Esophagus muscularis mucosa (tissue), 4 donors: ENCODE measurements at places on chromosomes 16 and 17. TPM values are rescaled to one million over a fixed set of nuclear protein-coding genes. Genes with fewer than 3 reads are reported as not detected.

GRCh38 chr17:27268394-27269085 is 25.4 kb upstream of the WSB1 start:
- DNase-seq: no peak

Gene RHBDL1
- 0.17 TPM for total RNA-seq

Gene SLC5A2
- total RNA-seq: 0.13 TPM

Gene CACNA1H
- 225 TPM for total RNA-seq

DNA sequence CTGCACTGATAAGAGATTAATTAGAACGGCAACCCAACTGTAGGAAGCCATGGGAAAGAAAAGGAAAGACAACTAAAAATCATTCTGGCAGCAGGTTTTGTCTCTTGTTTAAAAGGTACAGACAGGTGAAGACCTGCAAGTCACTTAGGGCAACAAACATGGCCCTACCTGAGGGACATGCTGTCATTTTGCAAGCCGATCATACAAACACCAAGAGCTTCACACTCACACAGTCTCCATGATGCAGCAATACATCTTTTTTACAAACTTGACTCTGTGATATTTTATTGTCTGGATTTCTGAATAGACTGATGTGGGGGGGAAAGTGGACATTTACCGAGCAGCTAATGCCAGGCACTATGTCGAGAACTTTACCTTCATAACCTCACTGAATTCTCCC is 101.8 kb downstream of the PARN start:
- no peak for DNase-seq

Gene UNC45B
- under 0.01 TPM for total RNA-seq

Gene GSG1L
- total RNA-seq: not detected

Gene TEX19
- not detected for total RNA-seq

DNA sequence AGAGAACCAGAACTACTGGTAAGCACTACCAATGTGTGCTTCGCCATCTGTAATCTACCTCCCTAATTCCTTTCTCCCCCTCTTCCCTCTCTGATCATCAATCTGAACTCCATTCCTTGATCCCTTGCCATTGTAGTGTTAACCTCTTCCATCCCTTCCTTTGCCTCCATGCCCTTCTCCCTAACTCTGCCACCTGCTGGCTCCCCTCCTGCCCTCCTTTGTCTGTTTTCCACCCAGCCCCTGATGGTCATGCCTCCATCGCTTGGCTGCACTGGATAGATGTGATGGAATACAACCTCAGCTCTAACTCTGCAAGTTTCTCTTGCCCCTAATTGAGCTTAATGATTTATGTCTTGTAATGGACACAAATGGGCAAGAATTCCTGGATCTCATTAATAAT is 108.2 kb upstream of the ASIC2 start:
- no peak for DNase-seq

- no peak for DNase-seq
Measured at GRCh38 chr16:77271532-77272426, 72.6 kb downstream of the SYCE1L start.

Gene PDILT
- total RNA-seq: not detected

GRCh38 chr17:78114831-78115723 is 13.5 kb downstream of the TMC6 start:
- no peak for DNase-seq

DNA sequence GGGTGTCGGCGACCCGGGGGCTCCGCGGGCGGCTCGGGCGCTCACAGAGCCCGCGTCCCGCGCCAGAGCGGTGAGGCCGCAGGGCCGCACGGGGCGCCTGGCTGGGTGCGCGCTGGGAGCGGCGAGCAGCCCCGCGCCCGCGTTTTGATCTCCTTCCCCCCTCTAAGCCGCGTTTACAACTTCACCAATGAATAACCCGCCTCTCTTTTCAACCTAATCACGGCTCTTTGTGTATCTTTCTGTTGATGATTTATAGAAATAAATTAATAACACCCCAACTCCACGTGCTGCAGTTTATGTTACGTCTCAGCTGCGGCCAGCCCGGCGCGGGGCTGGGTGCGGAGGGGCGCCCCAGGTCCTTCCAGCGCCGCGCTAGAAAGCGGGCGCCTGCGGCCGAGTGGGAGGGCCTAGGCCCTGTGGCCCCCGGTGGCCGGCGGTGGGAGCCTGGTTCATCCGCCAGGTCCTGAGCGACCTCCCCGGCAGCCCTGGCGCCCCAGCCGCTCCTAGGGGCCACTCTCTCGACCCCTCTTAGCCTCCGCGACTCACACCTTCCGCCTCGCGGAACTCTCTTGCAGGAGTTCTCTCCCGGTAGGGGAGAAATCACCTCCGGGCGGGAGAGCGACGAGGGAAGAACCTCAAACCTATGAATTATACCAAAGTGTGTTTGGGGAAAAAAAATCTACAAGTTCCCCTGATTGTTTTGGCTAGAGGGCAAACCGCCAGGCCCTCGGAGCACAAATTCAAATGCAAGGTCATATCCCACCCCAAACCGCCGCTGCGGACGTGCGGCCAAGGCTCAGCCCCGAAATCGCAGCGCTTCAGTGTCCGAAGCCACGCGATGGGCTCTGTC is 1.9 kb downstream of the HNF1B start:
- DNase-seq: no peak

- peak; percentile 72 for DNase-seq
Measured at GRCh38 chr16:21277927-21278706, at the start of gene CRYM. Gene CRYM (minus strand): TSS chr16:21278290. CDS start chr16:21278251, 39 bp downstream.

DNA sequence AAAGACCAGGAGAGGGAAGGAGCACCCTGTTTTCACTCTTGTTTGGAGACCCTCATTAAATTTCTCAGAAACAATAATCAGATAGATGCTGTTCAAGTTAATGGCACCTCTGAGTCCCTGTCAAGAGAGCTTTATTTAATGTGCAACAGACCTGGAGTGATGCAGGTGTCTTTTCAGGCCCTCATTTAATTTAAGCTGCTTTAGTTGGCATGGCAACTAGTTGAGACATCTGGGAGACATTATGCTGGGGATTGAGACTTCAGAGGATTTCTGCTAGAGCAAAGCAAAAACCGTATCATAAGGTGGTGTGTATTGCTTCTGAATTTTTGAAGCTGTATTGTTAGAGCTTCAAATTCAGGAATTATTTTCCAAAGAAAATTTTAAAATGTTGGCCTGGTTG is 108.5 kb downstream of the NLK start:
- DNase-seq: no peak

Gene NOTUM
- not detected for total RNA-seq

DNA sequence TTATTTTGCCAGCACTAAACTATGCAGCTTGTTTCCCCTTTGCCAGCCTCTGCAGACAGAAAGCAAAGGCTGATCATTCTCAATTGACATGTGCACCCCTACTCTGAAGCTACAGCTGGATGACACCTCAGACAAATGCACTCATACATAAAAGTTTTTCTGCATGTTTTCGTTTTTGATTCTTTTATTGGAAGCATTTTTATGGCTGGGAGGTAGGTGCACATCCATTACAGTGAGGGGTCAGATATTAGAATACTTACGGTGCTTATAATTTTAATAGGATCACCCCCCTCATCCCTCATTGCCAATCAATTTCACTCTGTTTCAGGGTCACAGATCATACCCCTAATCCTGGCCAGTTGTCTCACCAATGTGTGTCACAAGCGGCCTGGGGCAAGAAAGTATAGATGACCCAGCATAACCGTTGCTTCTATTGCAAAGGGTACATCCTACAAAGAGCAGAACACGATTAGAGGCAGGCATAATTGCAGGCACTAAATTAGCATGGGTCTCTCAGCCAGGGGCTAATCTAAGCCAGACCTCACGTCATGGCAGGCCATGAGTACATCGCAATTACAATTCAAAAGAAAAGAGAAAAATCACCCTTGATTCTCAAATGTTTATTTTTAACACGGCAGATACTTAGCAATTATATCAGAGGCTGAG is 89.5 kb upstream of the SOX9 start:
- no peak for DNase-seq

DNA sequence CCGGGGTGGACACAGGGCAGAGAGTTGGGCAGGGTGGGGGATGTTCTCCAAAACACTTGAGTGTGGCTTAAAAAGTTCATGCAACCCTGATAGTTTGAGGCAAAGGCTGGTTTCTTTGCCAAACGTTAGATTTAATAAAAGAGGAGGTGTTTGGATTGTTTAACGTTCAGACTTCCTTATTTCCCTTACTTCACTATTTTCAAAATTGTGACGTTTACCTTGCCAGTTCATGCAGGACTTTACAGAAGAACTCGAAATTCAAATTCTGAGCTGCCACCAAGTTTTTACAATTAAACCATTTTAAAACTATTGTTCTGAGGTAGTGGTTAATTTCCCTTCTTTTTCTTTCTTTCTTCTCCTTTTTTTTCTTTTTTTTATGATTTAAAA is 5.5 kb downstream of the SEC14L1 start:
- DNase-seq: no peak

DNA sequence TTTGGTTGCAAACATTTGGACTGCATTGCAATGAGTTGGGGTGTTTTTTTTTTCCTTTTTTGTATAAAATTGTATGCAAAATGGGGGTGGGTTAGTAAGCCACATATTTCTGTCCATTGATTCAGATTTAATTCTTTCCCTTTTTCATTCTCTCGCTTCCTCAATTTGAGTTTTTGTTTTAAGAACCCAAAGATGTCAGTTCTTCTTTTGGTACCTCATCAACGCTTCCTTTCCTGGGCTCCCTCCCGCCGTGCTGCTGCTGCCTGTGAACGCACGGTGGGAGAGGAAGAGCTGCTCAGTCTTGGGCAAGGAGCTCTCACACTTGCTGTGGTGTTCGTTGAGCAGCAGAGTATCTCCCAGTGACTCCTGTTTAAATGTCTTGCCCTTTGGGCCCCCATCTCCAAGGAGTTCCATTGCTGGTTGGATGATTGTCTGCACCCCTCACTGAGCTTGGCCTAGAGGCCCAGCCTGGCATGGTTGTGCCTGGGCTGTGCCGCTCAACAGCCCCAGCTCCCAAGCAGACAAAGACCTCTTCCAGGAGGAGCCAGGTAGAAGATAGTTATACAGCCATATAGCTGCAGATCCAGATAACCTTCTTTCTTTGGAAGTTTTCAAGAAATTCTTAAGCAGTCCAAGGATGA is 13.6 kb downstream of the UBFD1 start:
- DNase-seq: no peak

- DNase-seq: no peak
Measured at GRCh38 chr16:29665294-29666077, 2.4 kb downstream of the SPN start.

DNA sequence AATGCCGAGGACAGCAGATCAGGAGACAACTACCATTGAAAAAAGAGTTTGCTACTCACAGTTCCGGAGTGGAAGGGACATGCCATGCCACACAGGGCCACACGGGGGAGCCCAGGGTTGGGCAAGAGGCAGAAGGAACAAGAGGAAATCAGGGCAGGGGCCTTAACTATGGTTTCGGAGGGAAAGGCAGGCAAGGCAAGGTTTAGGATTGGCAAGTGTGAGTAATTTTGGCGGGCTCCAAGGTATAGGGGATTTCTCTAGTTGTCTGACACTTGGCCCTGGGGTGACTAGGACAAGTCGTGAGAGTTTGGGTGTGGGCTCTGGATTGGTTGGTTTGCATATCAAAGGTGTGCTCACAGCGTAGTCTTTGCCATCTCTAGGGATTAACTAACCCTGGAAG is 27.0 kb upstream of the NTN1 start:
- DNase-seq: no peak

- DNase-seq: peak; percentile 96
Measured at GRCh38 chr17:3893003-3893719, at the start of gene CAMKK1. Gene CAMKK1 (minus strand): TSS chr17:3893053. CDS start chr17:3885687, 7,366 bp downstream.

DNA sequence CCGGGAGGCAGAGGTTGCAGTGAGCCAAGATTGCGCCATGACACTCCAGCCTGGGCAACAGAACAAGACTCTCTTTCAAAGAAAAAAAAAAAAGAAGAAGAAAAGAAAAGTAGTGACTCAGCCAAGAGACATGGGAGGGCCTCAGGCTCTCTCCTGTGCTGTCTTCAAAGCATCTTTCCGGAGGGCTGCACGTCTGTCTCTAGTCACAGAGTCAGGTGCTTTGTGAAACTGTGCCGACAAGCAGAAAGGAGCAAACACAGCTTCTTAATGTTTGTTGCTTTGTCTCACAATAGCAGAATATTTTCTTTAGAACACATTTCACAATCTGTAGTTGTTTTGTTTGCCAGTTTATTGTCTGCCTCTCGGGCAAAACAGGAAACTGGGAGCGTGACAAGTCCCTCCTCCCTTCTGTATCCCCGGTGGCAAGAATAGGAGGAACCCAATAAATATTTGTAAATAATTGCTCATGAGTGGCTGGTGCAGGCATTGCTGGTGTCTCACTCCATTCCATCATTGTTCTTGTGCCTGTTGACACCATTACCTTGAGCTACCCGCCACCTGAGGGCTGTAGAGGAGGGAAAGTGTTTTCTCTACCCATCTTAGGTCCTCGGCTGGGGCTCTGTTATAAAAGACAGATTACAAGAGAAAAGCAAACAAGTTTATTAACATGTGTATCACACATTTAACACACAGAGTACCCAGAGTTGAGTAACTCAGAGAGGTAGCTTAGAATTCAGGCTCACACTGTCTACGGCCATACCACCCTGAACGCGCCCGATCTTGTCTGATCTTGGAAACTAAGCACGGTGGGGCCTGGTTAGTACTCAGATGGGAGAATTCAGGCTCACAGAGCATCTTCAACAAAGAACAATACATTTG is 5.5 kb downstream of the GAST start:
- no peak for DNase-seq

DNA sequence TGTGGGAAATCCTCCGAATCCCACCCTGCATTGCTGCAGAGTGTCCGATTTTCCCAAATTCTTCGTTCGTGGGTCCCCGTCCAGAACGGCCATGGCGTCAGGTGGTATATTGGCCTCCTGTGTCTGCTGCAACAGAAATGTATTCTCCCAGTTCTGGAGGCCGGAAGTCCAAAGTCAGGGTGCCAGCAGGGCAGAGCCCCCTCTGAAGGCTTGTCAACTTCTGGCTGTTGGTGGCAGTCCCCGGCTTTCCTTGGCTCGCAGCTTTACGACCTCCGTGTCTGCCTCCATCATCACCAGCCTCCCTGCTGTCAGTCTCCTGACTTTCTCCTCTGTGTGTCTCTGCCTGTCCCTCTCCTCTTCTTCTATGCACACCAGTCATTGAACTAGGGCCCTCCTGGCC is 142.1 kb upstream of the FOXF1 start:
- no peak for DNase-seq

DNA sequence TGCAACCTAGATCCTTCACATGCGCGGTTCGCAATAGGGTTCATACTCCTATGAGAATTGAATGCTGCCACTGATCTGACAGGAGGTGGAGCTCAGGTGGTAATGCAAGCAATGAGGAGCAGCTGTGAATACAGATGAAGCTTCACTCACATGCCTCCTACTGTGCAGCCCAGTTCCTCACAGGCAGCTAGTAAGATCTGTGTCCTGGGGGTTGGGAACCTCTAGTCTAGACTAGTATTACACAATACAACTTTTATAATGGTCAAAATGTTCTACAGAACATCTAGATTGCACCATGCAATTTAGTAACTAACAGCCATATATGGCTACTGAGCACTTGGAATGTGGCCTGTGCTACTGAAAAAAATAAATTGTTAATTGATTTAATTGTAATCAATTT is 26.7 kb downstream of the ABCA5 start:
- no peak for DNase-seq

DNA sequence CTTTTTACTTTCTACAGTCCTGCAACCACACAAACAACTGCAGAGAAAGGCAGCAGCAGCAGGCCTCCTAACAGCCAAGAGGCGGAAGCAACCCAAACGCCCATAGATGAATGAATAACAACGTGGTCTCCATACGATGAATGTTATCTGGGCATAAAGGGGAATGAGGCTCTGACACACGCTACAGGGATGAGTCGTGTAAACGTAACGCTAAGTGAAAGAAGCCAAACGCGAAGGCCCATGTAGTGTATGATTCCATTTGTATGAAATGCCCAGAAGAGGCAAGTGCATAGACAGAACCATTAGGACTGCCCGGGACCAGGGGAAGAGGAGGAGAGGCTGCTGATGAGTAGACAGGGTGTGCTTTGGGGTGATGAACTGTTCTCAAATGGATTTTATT is 94.8 kb upstream of the DNAH17 start:
- no peak for DNase-seq

Gene CLEC3A
- total RNA-seq: not detected
